ENCODE measurements at places on chromosomes 7 and 10.
A peak's percentile ranks its signal among the peaks of the same experiment; 100 is the strongest.

DNA sequence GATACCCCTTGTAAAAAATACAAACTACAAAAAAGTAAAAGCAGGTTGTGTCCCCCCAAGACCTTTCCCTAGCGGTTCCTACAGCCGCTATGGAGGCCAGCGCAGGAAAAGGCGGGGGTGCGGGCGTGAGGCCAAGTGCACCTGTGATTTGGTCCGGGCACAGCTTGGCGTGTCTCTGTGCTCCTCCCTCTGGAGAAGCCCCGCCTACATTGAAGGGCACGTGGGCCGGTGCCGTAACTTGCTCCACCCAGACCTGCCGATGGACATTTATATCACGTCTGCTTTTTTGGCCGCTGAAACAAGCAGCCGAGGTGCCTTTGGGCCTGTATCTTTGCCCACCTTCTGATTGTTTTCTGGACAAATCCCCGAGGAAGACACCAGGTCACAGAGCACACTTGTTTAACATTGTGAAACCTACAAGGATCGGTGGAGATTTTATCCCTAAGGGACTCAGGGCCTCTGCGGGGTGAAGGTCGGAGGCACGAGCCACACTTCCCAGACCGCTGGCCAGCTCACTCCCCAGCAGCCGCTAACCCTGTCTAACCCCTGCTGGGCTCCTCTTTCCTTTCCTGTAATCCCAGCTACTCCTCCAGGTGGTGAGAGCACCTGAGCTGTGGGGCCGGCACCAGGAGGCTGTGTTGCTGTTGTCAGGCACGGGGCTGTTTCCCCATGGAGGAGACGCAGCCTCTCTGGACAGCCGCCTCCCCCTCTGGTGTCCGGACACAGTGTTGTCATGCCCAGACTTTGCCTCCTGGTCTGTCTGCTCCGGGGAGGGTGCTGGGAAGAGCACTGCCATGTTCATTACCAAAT lies 18.8 kb upstream of the INPP5A start:
- DNase-seq = no peak

GRCh38 chr7:47392241-47392759 lies 189.6 kb downstream of the TNS3 start:
- no peak for DNase-seq

DNA sequence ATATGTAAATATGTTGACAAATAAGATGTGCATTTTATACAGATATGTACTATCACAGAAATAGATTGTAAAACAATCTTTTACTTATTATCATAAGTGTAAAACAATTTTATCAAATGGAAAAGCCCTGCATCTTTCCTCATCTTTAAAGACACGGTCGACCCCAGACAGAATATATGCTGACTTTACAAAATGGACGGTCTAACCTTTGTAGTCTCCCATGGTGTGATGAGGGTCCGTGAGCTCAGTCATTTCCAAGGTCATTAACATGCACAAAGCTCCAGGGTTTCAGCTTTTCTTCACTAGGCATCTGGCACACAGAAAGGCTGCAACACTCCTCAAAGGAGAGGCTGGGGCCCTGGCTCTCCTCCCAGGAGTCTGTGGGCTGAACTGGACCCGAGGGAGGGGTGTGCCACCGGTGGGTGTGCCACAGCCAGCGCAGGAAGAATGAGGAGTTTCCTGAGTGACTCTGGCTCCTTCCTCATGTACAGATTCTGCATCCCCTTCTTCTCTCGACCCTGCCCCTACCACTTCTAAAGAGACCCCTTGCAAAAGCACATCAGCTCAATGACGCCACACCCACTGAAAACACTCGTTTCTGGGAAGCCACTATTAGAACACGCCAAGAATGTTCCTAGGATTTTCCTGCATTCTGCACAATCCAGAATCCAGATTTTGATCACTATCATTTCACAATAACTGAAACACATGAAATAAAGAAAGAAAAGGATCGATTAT lies 26.2 kb upstream of the ABLIM1 start:
- no peak for DNase-seq

GRCh38 chr10:79316671-79317431 lies 30.4 kb upstream of the PPIF start:
- no peak for DNase-seq

DNA sequence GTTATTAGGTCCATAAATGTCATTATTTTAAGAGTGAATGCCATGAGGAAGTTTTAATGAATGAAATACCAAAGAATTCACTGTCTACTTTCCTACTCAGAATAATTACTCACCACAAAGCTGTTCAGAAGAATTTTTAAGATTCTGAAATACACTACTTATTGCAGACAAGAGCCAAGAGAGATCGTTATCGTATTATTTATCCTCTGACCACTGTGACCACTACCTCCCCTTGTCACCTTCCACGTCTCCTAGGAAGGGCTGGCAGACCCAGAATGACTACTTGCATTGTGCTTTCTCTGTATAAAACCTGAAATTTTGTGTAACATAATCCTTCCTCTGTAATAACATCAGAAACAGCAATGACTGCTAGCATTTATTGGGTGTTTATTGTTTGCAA lies 81.9 kb downstream of the ABCB5 start:
- DNase-seq = no peak

GRCh38 chr7:101708223-101708622 lies 79.1 kb upstream of the MYL10 start:
- DNase-seq = no peak

DNA sequence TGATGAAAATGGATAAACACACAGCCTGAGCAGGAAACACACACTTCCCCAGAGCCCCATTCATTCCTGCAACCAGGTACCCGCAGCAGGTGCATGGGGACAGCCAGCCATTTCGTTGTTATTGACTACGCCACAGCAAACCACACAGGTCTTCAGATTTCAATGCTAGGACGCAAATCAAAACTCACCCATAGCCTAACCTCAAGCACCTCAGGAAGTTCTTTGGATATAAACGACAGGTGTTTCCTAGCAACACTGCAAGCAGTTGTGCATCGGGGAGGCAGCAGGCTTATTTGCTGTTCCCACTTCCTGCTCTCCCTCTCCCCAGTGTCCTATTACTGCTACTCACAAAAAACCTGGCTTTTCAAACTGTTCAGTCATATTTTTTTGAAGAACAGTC lies 176.5 kb upstream of the FRMD4A start:
- DNase-seq = peak; percentile 14

- no peak for DNase-seq
Observed at GRCh38 chr10:73039635-73040034, 57.0 kb downstream of the P4HA1 start.

GRCh38 chr7:67773081-67773480 lies 776.4 kb downstream of the TYW1 start:
- no peak for DNase-seq

- DNase-seq = no peak
Observed at GRCh38 chr10:50396491-50397311, 145.4 kb upstream of the ASAH2 start.

DNA sequence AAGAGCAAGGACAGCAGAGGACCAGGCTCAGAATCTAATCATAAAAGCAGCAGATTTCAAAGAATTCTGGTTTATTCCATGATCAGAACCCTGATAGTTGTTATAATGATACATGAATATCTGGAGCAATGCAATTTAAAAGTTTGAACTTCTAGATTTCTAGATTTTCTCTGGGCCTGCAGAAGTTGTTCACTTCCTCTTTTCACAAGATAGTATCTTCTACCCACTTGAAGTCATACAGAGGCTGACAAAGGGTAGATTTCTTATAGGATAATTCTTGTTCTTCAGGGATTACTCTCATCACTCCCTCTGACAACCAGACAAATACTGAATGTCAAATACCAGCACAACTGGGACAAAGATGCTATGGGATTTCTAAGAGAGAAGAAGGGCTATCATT lies 320.0 kb upstream of the ETV1 start:
- no peak for DNase-seq

DNA sequence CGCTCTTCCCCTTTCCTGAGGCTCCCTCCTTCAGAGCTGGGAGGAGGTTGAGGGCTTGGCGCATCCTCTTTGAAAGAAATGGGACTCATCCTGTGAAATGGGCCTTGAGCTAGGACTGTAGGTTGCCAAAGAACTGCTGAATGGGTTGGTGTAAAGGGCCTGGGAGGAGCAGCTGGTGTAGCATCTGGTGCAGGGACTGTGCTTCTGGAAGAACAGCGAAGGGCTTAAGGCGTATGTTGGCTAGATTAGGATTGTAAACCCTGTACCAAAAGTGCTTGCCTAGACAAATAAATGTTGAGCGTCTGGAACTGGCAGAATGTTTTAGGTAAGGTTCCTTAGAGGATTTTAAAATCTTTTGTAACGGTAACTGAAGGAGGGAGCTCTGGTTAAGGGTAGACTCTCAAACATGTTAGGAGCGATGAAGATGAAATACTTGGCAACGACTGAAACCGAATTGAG lies 563 bp downstream of the STAM start:
- DNase-seq = no peak

DNA sequence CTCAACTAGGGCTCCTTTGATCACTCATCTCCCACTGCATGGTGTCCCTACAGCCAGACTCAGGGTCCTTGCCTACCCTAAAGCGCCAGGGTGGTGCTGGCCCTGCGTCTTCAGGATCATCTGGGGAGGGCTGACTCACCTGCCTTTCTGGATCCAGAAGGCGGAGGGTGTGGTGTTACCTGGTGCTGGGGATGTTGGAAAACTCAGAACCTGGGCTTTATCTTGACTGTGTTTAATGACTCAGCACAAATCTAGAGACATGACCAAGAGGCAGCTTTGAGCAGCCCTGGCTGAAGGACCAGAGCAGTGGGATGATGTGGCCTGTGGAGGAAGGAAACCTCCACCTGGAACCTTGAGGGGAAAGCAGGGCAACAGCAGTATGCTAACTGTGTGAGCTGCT lies 96.5 kb downstream of the GRK5 start:
- DNase-seq = no peak

DNA sequence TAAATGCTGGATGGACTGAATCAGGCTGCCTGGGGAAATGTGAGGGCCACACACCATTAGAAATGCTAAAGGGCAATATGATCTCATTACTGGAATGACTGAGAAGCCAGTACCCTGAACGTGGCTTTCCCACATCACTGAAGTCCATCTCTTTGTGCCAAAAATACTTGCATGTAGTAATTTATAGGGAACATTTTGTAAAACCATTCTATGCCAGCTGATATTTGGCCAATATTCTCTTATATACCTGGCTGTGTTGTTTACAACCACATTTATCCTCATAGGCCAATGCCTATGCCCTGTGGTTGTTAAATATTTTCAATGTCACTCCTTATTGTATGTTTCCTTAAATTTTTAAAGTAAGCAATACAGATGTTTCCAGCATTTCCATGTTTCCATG lies 111.6 kb downstream of the C10orf90 start:
- DNase-seq = no peak

- peak; percentile 39 for DNase-seq
Observed at GRCh38 chr10:21278491-21279216, 246.8 kb downstream of the SKIDA1 start.

DNA sequence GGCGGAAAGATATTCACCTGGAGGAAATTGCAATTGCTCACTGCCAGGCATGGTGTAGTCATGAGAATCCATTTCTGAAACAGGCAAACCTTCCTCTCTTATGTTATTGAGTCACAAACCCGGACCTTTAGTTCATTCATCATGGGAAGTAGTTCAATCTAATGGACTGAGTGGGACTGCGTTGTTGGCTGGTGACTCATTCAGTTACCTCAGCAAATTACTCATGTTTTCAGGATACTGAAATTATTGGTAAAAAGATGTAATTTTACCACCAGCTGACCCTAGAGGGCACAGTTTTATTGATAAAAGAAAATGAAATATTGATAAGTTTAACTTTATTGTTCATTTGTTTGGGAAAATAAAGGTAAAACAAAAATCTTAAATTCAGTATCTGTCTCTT lies 1194.4 kb upstream of the SORCS1 start:
- no peak for DNase-seq

- DNase-seq = peak; percentile 36
Observed at GRCh38 chr7:2529161-2530070, 9.8 kb downstream of the LFNG start.

- no peak for DNase-seq
Observed at GRCh38 chr10:73854310-73854709, 20.0 kb downstream of the CAMK2G start.

DNA sequence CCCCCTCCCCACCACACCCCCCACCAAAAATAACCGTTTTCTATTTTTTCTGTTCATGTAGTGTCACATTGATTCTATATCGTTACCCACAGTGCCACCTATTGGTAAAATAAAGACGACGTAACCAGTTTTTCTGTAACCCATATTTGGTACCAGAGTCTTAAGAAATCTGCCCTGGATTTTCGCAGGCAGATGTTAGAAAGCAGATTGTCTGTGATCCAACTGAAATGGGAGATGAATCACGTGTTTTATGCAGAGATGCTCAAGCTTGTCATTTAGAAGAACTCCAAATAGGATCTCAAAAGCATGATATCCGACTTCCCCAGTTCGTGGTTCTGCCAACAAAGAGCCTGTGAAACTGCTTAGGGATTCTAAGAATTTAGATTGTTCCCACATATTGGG lies 261.1 kb upstream of the CSTF2T start:
- no peak for DNase-seq

GRCh38 chr7:39042670-39043069 lies 65.0 kb downstream of the POU6F2 start:
- no peak for DNase-seq

DNA sequence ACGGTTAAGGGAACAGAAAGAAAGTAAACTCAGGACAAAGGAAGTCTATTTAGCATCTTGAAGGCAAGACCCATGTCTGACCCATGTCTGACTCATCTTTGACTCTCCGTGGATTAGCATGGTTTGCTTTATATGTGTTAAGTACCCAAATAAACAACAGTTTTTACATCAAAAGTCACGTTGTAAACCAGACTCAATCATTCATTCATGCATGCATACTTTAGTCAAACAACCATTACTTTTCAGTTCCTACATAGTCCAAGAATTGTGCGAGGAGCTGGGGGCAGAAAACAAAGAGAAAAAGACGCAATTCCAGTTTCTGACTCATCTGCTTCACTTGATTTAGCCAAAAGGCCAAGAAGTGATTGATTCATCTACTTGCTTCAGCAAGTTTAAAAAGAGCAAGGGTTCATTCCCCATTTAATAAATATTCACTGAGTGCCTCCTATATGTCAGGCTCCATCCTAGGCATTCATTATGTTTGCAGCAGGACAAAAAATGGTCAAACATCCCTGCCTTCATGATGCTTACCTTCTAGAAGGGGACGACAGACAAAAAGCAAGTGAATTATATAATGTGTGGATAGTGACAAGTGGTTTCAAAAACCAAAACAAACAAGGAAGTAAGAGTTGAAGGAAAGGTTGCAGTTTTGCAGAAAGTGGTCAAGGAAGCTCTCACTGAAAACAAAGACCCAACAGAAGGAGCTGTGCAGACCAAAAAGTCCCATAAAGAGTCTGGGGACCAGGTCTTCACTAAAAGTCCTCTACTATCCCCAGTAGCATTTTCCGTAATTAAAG lies 116.2 kb downstream of the FAM107B start:
- no peak for DNase-seq

DNA sequence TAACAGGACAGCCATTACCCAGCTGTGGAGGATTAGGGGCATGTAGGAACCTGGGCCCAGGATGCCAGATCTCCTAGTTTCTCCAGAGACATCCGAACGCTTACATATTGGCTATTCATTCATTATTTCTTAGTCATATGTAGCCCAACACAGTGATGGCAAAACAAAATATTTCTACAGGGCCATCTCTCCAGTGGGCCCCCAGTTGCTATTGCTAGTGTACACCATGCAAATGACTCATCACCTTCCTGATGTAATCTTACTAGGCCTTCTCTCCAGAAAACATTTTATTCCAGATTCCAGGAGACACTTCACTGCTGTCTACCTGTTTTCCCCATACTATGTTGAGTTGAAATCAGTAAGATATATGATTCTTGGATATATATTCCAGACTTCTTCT lies 201.7 kb downstream of the PLXDC2 start:
- DNase-seq = no peak

All from stimulated activated CD4-positive, alpha-beta T cell treated with anti-CD3 and anti-CD28 coated beads, Interleukin-4, amount 100 ng/mL, for 4 hours (primary cell).